ENCODE measurements at places on chromosomes 11 and 22.

- no peak for DNase-seq
Observed at GRCh38 chr11:96815236-96815635, 425.4 kb downstream of the JRKL start.

DNA sequence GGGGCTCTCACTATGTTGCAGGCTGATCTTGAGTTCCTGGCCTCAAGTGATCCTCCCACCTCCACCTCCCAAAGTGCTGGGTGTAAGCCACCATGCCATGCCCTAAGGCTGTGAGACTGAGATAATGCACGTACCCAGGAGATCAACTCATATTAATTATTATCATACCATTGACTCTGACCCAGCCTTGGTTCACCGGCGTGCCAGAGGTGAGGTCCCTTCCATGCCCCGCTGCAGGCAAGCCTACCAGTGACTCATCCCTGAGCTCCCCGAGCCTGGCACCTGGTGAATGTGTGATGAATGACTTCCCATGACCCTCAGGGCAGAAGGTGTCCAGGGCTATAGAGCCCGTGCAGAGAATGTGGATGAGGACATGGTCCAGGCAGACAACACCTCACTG lies 12.1 kb downstream of the GAL3ST1 start:
- DNase-seq = no peak

DNA sequence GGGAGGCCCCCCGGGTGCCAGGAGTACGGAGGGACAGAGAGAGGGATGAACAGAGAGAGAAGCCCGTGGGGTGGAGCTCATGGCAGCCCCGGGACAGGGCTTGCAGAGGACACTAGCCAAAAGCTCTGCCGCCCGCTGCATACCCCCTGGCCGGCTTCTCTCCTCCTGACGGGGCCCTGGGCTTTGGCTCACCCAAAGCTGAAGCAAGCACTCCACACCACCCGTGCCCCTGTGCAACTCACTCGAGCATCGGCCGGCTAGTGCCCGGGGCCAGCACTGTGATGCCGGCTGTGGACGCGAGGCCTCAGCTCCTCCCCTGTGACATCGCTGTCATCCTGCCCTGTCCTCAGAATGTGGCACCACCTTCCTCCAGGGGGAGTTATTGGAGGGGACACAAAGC lies 429.6 kb downstream of the BRD1 start:
- DNase-seq = no peak

- DNase-seq = no peak
Observed at GRCh38 chr11:12865863-12866595, 143.1 kb upstream of the RASSF10 start.

GRCh38 chr11:107720303-107720774 lies 8.5 kb upstream of the SLN start:
- no peak for DNase-seq

DNA sequence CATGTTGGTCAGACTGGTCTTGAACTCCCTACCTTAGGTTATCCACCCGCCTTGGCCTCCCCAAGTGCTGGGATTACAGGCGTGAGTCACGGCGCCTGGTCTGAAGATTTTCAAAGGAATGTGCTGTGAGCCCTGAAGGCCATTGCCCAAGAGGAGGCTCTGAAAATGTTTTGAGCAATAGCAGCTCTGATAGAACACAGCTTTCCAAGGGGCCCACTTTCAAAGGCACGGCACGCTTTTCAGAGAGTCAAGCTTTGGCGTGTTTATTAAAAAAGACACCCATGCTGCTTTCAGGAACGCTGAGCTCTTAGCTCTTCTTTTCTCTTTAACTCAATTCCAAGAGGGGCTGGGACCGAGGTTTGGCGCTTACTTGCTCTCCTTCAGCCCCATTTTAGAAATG lies 73.8 kb upstream of the CDON start:
- no peak for DNase-seq

GRCh38 chr11:4441515-4441914 lies 7.6 kb upstream of the OR52K2 start:
- no peak for DNase-seq

GRCh38 chr22:17781319-17782031 lies 7.2 kb upstream of the BID start:
- DNase-seq = no peak

- peak; percentile 8 for DNase-seq
Observed at GRCh38 chr11:42951266-42951665, 360.5 kb upstream of the API5 start.

DNA sequence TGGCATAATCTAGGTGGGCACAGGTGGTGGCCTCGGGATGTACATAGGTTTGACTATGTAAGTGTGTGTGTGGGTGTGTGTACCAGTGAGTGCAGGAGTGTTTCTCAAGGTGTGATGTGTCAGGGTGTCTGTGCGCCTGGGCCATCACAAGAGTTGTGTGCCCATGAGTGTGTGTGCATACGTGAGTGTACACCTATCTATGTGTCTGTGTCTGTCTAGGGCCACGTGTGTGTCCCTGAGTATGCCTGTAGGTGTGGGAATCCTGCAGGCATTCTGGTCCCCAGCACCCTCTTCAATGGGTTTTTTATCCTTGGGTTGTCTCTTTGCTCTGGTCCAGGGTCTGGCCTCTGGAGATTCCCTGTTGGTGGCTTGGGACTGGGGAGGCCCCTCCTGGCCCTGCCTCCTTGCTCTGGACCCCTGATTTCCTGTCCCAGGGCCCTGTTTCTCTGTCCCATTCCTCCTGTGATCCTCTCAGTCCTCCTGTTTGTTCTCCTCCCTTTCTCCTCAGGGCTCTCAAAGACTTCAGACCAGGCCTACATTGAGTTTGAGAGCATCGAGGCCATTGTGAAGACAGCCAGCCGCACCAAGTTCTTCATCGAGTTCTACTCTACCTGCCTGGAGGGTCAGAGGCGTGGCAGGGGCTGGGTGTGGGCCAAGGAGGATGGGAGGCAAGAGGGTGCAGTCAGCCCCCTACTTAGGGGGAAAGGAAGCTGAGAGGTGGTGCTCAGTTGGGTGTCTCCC lies 9.4 kb downstream of the INPPL1 start:
- DNase-seq = no peak

GRCh38 chr11:67429038-67429668 lies 859 bp downstream of the RPS6KB2 start:
- no peak for DNase-seq

DNA sequence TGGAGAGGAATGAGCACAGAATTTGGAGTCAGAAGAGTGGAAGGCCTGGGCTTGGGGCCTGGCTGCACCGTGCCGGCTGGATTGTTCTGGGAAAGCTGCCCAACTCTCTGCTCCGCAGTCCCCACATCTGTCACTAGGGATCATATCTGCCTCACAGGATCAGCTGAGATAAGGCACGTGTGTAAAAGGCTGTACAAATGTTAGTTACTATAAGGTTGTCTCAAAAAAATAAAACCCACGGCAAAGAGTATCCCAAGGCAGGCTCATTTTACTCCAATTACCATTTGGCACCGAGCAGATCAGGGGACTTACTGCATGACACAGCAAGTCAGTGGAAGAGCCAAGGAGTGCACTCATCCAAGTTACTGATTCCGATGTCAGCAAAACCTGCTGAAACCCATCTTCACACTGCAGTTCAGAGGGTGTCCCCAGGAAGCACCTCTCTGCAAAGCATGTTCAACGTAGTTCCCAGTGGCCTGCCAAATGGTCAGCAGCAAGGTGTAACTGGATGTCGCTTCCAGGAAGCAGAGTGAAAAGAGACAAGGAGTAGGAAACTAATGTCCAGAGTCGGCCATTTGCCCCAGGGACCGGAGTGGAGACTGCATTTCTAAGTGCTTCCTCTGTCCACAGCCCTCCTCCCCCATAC lies 18.1 kb upstream of the MRTFA start:
- peak; percentile 9 for DNase-seq

DNA sequence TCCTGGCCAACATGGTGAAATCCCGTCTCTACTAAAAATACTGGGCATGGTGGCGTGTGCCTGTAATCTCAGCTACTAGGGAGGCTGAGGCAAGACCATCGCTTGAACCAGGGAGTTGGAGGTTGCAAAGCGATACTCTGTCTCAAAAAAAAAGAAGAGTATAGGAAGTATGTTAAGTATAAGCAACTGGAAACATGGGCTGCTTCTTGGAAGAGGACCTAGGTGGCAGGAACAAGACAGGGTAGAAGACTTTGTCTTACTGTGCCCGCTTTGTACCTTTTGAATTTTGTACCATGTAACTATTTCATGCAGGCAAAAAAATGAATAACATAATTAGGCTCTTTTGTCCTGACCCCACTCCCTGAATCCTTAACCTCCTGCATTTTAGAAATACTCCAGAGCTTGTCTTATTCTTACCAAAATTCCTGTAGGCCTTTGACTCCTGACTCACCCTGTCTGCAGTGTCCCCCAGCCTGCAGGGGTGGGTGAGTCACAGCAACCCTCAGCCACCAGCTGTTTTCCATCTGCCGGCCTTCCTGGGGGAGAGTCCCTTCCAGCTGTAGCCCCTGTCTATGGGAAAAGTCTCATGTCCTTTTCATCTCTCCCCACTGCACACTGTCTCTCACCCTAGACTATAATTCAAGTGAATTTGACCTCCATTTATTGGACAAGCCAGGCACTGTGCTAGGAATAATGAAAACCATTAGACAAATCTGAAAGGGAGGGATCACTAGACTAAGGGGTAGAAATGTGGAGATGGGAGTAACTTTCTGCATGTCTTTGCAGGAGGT lies 41.8 kb downstream of the TXN2 start:
- DNase-seq = no peak

DNA sequence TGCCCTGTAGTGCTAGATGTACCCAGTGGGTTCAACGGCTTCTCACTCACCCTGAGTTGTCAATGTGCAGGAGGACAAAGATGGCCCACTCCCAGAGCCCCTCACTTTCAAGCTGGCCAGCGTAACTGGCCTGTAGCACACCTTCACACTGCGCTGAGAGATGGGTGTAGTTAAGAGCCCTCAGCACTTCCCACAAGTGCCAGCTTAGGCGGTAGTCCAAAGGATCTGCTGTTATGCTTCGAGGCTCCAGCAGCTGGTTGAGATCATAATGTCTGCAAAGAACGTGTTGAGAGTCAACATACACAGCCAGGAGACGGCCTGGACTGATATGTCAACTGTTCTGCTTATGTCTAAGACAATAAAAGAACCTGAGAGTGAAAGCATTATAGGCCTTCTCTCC lies 14.7 kb upstream of the CHRNA10 start:
- DNase-seq = peak; percentile 69

- no peak for DNase-seq
Observed at GRCh38 chr22:46099740-46100139, 50.6 kb upstream of the PPARA start.

- no peak for DNase-seq
Observed at GRCh38 chr11:19632499-19632834, 80.2 kb upstream of the NAV2 start.

DNA sequence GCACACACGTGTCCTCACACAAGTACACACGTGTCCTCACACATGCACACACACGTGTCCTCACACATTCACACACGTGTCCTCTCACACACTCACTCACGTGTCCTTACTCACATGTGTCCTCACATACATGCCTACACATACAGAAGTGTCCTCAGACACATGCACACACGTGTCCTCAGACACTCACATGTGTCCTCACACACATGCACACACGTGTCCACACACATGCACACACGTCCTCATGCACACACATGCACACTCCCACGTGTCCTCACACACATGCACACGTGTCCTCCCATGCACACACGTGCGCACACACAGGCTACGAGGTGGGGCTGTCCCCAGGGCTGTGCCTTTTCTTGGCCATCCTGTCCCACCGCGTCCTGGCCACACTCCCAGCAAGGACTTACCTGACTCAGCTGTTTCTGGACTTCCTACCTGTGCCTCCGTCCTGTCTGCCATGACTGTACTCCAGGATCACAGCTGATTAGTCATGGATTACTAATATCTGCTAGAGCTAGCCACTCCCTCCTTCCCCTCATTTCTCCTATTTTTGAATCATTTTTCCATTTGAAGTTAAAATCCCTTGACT lies 990.2 kb downstream of the BRD1 start:
- DNase-seq = no peak

- DNase-seq = no peak
Observed at GRCh38 chr11:16610738-16611388, 127.6 kb upstream of the C11orf58 start.

GRCh38 chr11:110762590-110762989 lies 50.4 kb upstream of the ARHGAP20 start:
- no peak for DNase-seq

GRCh38 chr11:125241104-125241503 lies 76.6 kb downstream of the PKNOX2 start:
- no peak for DNase-seq

DNA sequence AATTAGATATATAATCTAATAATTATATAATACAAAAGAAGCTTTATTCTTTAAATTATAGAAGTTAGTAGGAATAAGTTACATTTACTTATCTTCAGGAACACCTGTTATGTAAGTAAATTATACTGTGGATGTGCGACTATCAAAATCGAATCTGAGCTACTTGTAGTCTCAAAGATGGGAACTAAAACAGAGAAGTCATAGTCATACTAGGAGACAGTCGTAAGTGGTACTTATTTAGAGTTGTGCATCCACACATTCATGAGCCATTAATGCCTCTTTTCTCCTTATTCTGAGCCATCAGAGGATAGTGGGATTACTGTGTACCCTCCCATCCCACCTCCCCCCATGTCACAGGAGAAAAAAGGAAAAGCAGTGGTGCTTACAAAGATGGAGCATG lies 114.4 kb downstream of the CADM1 start:
- no peak for DNase-seq

DNA sequence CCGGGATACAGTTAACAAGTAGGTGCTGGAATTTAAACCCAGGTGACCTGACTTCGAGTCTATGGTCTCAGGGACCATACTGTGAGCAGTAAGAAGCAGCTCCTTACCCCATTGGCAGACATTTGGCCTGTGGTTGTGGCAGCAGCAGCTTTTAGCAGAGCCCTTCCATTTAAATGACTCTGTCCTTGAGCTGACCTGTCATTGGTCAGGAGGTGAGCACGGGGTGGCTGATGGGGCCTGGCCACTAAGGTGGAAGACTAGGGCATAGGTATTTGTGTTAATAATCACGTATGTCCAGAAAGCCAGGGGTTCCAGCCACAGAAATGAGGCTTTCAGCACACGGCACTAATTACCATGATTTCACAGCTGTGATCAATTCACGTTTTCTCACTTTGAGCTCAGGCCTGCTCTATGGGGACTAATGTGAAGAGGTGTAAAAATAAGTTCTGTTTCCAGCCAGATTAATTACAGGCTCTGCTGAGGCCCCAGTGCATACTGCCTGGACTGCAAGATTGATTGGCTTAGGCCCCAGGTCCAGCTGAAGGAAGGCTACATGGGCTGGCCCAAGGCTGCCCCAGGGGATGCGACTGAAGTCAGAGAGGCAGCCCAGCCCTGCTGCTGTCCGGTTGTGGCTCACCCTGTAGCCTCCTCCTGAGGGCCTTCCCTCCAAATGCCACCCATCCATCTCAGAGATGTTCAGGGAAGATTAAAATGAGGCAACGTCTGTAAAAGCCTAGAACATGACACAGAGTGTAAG lies 76.0 kb downstream of the FDX1 start:
- DNase-seq = no peak

GRCh38 chr11:104526006-104526405 lies 362.1 kb upstream of the PDGFD start:
- DNase-seq = no peak

- DNase-seq = peak; percentile 43
Observed at GRCh38 chr22:25447067-25447685, 117.3 kb upstream of the GRK3 start.

- DNase-seq = no peak
Observed at GRCh38 chr22:36147196-36147791, 13.3 kb downstream of the APOL3 start.

- no peak for DNase-seq
Observed at GRCh38 chr11:66012371-66012945, 650 bp downstream of the CST6 start.

- DNase-seq = no peak
Observed at GRCh38 chr11:123546515-123546914, 107.9 kb downstream of the SCN3B start.
